ENCODE measurements at places on chromosomes 6 and 20.

DNA sequence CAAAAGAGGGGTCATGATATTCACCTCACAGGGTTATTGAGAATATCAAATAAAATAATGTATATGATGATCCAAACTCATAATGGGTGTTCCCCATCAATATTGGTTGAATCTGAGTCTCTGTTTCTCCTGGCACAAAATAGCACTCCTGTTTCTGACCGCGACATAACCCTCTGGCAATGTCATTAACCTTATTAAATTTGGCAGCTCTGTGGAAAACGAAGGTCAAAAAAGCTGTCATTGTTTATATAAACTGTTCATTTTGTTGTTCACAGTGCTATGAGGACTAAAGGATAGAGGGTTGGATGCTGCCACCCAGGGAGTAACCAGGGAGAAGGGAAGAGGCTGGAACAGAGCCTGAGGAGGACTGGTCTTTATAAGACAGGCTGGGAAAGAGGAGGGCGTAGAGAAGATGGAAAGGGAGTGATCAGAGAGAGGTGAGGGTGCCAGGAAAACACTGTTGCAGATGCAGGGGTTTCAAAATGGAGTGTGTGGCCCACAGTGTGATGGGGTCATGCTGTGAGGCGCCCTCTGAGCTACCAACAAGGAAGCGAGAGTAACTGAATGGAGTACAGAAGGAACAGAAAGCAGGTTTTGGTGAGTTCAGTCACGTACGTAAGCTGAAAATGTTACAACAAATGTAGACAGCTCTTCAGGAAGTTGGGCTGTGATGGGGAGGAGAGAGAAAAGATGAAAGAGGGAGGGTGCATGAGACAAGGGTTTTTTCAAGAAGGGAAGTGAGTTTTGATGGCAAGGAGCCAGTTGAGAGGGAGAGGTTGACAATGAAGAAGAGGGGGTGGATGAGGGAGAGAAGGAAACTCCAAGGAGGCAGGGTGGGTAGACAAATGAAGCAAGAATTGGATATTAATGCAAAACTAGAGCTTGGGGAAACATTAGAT lies 251.6 kb upstream of the TAB2 start:
- DNase-seq: no peak

GRCh38 chr20:46635514-46636136 lies 15.6 kb downstream of the SLC13A3 start:
- no peak for DNase-seq

DNA sequence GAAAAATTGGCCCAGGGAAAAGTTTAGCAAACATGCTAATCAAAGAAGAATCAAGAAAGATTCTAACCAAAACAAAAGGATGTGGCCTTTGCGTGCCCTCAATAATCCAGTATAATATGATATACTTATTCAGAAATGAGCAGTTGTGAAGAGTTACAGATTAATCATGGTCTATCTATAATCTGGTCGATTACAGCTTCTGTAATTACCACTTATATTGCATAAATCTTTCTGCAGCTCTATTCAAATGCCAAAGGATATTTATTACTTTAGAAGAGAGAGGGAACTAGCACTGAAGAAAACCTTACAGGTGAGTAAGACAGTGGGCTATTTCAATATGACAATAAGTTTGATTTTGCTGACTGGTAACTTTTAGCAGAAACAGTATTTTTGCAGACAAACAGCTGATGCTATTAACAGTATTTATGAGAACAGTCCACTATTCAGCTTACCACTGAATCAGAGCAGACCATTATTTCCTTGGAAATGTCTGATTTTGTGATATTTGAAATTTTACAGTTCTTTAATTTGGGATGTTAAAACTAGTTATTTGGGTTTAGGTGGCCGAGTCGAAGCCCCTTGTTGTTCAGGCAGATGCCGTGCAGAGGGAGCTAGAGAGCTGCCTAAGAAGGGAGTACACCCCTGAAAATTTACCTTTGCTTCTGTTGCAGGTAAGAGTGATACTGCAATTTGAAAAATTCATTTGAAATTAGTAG lies 92.2 kb downstream of the CEP57L1 start:
- DNase-seq: no peak

DNA sequence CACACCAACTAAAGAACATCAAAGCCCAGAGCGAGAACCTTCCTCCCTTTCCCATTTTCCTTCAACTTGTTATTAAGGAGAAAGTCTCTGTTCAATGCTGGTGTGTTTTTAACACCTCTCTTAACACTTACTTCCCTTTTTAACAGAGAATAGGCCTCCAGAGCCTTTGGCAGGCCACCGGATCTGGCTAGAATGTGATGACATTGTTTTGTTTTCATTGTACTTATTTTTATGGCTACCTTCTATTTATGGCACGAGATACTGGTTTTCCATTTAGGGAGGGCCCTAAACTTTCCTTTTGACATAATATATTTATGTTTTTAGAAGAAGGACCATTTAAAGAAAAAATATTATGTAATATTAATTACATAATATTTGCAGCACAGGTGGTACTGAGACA lies 21.6 kb downstream of the TCF15 start:
- DNase-seq: no peak

DNA sequence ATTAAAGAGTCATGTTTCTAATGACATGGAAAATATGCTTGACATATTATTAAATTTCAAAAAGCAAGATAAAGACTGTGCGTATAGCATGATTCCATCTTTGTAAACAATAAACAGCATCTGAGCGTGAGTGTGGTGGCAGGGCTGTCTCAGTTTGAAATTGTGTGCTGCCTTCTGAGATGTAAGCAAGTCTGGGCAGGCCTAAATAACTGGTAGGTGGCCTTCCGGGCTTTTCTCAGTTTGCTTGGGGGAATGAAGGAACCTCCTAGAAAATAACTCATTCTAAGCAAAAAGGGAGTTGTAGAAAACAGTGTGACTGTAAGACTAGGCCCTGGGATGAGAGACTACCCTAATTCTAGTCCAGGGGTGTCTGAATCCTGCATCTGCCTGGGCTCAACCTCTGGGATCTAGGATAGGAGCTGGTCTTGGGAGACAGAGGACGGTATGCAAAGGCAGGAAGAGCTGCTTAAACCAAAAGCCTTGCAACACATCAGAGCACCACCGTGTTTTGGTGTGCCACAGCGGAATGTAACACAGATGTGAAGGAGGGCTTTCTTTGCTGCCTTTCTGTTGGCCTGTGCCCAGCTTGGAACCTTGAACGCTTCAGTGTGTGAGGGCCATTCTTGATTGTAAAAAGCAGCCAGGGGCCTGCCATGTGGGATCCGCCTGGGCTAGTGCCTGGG lies 63.5 kb upstream of the L3MBTL3 start:
- no peak for DNase-seq

DNA sequence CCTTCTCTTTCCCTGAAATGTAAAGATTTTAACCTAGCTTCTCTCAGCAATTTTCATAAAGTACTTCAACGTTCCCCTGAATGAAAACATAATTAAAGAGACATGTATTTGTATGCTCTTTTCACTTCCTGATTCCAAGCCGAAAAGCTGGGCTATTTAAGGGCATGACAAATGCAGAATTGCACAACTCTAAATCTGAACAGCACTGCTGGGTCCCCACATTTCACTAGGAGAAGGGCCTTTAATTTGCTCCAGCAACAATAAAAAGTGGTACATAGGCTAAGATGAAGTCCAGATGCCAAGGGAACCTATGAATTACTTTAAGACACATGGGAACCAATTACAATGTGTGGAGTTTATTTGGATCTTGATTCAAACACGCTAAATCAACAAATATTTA lies 42.0 kb downstream of the IRAK1BP1 start:
- DNase-seq: peak; percentile 23

GRCh38 chr6:11067348-11067747 lies 23.2 kb upstream of the ELOVL2 start:
- DNase-seq: no peak

DNA sequence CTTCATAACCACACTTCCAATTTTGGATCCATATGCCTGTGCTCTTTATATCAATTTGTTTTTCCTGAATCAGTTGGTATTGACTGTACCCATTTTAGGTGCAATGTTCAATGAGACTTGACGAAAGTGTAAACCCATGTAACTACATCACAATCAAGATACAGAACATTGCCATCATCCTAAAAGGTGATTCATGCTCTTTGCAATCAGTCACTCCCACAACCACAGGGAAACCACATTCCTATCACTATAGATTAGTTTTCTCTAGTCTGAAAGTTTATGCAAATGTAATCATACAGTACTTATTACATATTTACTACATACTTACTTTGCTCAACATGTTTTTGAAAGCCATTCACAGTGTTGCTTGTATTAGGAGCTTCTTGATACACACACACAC lies 167.4 kb downstream of the ADGRG6 start:
- DNase-seq: no peak

- no peak for DNase-seq
Measured at GRCh38 chr6:118485601-118486550, 62.2 kb upstream of the PLN start.

DNA sequence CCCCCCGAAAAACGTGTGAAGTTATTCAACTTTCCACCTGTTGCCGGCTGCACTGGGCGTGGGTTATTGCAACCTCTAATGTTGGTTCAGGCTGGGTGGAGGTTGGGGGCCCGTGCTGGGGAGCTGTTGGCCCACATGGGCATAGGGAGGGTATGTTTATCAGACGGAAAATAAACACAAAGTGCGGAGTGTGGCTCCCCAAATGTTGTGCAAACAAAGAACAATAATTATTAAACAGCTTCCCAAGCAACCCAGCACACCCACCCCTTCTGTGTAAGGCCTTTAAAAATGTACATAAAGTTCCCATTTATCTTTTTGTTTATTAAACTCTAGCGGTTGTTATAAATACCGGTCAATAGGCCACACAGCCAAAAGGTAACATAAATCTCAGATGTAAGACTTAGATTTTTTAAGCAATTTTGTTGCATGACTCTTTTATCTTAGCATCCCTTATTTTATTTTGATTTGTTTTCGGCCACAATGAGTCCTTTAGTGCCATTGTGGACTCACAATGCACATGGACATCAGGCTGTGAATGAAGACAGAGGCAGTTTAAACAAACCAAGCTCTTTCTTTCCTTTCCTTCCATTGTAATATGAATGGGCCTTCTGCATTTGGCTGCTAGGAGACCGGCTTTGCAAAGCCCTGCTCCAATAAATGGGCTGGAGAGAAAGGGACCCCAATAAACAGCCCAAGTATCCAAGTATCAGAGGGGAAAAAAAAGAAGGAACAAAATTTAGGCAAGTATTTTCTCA lies 6.9 kb upstream of the DLL1 start:
- DNase-seq: no peak

DNA sequence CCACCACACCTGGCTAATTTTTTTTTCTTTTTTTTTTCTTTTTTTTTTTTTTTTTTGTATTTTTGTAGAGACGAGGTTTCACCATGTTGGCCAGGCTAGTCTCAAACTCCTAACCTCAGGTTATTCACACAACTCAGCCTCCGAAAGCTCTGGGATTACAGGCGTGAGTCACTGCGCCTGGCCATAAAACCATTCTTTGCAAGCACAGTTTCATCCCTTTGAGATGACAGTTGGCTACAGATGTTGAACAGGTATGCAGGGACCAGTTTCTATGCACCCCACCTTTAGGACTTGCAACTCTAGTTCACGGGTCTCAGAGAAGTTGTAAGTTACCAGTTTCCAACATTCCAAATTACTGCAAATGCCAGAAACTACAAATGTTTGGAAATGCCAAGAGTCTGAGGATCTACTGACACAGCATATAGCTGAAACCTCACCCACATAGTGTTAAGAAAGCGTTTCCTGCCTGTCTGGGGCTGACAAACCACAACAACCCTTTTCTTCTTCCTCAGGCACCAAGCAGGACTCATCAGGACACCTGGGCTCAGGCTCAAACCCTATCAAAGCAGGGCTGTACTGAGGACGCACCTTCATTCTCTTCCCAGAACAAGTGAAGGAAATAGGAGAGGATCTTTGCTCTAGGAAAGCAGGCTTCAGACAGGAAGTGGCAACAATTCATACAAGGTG lies 22.9 kb downstream of the ARHGAP18 start:
- DNase-seq: no peak

DNA sequence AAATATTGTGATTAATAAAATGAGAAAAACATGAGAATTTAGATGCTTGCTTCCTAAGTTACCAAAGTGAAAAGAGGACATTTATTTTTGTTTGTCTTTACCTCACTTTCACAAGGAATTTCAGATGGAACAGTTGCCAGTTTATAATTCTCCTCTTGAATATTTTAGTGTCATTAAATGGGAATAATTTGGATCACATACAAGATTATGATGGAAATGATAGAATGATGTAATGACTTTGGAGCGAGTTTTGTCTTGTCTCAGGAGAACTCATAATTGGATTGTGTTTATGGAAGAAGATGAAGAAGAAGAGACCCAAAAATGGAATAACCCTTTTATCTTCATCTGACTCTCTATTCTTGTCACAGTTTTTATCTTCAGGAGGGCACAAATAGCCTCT lies 172.9 kb upstream of the FLRT3 start:
- DNase-seq: no peak

- DNase-seq: no peak
Measured at GRCh38 chr20:14672066-14672465, 334.7 kb upstream of the FLRT3 start.

- no peak for DNase-seq
Measured at GRCh38 chr6:56232436-56232835, 14.9 kb downstream of the COL21A1 start.

GRCh38 chr6:69294407-69294806 lies 502.4 kb downstream of the LMBRD1 start:
- no peak for DNase-seq

DNA sequence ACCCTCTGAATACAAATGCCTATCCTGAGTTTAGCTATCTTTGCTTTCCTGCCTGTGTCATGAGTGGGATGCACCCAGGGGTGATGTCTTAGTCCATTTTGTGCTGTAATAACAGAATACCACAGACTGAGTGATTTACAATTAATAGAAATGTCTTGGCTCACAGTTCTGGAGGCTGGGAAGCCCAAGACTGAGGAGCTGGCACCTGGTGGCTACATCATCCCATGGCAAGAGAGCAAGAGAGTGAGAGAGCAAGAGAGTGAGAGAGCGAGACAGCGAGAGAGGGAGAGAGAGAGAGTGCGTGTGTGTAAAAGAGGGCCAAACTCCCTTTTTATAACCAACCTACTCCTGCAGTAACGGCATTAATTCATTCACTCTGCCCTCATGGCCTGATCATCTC lies 76.8 kb downstream of the PRDM1 start:
- no peak for DNase-seq

DNA sequence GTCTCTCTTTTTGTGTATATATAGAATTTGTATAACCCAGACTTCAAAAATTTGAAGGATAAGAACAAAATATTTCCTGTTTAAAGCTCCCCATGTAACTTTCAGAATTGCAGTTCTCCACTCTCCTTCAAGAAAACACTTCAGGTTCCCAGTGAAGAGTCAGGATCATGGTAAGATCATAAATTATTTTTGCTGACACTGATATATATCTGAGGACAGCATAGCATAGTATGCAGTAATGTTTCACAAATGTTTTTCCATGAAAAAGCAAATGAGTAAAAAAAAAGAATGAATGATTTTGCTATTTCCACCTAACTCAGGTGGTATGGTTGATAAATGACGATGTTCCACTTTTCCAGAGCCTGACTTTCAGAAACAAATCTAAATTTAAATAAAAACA lies 545.6 kb upstream of the EPHA7 start:
- no peak for DNase-seq

DNA sequence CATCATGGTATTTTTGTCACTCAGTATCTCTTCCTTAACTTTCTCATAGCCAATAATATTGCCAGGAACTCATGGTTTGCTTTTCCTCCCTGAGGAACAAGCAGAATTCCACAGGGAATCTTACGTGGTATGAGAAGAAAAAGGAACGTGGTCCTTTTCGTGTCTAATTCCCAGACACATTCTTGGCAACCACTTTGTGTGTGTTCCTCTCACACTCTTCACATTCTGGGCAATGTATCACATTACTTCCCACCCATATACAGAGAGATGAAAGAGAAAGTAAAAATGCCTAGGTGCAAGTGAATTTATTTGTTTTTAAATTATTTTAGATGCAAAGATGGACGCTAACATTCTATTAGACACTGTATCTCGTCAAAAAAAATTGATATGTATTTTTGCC lies 102.7 kb downstream of the PTPRK start:
- no peak for DNase-seq
